ENCODE measurements at places on chromosomes 11 and 22.
A peak's percentile ranks its signal among the peaks of the same experiment; 100 is the strongest.

- no peak for DNase-seq
These were observed 415.9 kb upstream of the CADM1 start for GRCh38 chr11:115920092-115920461.

GRCh38 chr11:115535781-115536180 is 31.6 kb upstream of the CADM1 start:
- no peak for DNase-seq

DNA sequence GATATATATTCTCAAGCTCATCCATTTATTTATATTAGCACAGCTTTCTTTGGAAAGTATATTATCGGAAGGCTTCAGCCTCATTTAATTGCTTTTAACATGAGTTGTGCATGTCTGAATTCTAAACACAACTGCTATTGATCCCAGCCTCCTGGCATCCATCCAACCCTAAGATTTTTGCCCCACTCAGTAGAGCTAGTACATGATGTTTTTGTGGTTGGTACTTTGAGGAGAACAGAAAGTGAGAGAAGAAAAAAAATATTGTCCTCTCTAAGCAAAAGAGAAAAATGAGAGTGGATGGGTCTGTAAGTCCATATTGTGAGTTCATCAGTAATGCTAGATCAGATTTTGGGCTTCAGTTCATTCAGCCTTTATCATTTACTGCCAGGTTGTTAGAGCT is 198.7 kb downstream of the DDX10 start:
- no peak for DNase-seq

- DNase-seq, result peak; percentile 82
These were observed 718 bp downstream of the FADS2 start for GRCh38 chr11:61828629-61829407.

- DNase-seq, result no peak
These were observed 71.2 kb downstream of the PDHX start for GRCh38 chr11:34987617-34988016.

GRCh38 chr11:34356576-34356912 is 1.3 kb downstream of the ABTB2 start:
- no peak for DNase-seq

- peak; percentile 85 for DNase-seq
These were observed 741 bp upstream of the MTA2 start for GRCh38 chr11:62602141-62603071.
